ENCODE measurements at places on chromosomes 2 and 18.
A peak's percentile ranks its signal among the peaks of the same experiment; 100 is the strongest.

DNA sequence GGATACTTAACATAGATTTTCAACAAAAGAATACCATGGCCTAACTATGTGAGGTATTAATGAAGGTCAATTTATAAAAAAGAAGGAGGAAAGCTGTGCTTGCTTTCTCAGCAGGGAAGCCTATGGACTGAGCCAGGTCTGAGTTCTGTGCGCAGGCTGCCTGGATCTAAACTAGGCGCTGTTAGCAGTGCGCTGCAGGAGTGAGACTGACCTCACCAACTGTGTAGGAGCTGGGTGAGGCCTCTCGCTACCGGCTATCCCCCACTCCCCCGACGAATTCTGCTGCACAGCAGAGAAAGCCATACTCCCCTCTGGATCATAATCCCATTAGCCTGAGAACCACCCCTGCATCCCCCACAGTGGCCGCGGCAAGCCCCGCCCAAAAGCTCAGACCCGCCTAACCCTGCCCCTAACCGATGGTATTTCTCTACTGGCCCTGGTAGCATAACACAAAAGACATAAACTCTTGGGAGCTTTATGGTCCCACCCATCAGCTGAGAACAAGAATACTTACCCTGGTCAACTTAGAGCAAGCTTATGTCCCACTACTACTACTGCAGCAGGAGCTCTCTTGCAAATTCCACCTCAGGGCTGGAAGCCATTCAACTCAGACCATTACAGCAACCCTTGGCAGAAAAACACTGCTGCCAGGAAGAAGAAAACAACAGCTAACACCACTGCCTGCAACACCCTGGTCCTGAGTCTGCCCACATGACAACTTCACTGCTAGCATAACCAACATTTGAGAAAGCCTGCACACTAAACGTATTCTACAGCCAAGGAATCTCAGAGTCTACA lies 28.0 kb downstream of the SULT1C2 start:
- no peak for DNase-seq

DNA sequence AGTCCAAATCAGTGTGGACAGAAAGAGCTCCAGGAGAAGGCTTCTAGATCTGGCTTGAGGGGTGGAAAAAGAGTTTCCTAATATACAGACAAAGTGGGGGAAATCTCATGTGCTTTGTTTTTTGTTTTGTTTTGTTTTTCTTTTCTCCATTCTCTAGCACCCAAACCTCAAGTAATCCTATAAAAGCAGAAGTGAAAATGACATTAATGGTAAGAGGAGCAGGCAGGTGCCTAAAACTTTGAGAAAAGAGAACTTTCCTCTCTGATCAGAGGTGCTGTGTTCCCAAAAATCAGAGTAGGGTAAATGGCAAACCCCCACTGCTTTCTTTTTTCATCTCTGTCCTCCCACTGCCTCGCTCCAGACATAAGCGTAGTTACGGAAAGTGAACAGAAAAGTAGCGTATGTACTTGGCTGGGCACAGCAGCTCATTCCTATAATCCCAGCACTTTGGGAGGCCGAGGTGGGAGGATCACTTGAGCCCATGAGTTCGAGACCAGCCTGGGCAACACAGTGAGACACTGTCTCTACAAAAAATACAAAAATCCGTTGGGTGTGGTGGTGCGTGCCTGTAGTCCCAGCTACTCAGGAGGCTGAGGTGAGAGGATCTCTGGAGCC lies 77.8 kb downstream of the FAM161A start:
- no peak for DNase-seq

DNA sequence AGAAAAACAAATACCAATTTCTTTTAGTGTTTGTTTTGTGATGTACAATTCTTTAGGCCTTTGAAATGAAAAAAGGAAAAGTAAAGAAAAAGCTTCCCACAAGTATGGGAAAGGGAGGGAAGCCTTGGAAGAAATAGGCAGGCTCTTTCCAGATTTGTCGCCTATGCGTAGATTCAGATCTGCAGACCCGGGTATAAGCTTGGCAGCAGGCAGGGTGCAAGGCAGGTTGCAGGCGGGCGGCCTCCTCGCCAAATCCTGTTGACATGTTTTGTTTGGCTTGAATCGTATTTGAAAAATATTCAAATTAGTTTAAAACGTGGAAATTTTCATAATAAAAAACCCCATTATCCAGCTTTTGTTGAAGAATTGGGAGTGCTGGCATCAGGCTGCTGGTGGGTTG lies 104.3 kb downstream of the ACOXL start:
- DNase-seq = no peak

GRCh38 chr2:83915381-83915780 lies 543.7 kb downstream of the SUCLG1 start:
- no peak for DNase-seq

DNA sequence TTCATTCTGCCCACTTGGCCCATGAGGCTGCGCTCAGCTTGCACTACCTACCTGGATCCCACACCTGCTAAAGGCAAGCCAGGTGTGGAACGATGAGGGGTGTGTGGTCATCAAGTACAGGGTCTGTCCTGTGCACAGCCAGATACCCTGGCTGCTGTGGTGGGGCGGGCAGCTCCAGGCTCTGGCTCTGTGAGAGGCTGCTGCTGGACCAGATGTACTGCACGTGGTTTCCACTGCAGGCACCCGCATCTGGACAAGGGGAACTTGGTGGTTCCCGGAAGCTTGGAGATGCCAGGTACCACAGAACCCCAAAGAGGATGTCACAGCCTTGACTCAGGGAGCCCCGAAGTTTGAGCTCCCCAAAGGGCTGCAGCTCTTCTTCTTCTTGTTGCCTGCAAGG lies 68.1 kb upstream of the ZNF804A start:
- no peak for DNase-seq

DNA sequence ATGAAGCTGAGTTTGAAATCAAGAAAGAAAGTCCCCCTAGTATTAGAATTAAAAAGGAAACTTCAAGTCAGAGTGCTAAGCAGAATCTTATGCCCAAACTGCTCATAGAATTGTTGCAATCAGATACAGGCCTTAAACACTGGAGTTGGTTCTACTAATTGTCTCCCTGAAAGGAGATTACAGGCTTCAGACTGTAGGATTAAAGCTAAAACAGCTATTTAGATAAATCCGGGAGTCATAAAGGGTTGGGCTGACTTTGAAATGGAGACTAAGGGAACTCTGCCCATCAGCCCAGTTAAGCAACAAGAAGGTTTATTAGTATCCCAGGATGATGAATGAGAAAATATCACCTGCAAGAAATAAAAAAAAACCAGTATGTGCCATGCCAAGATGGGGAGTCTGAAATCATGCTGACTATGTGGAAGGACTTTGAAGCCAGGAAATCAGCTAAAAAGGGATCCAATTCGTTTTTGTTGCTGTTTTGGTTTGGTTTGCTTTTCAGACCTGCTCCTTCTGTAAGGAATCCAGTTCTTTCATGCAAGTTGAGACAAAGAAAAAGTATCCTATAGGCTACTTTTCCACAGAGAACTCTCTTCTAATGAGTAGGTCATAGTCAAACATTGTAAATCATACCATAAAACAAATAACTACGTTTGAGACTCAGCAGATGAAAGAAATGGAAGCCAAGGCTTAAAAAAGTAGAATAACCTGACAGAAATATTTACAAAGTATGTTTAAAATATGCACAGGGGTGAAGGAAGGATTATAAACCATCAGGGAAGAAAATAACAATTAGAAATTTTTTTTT lies 37.6 kb upstream of the MSTN start:
- DNase-seq = no peak

DNA sequence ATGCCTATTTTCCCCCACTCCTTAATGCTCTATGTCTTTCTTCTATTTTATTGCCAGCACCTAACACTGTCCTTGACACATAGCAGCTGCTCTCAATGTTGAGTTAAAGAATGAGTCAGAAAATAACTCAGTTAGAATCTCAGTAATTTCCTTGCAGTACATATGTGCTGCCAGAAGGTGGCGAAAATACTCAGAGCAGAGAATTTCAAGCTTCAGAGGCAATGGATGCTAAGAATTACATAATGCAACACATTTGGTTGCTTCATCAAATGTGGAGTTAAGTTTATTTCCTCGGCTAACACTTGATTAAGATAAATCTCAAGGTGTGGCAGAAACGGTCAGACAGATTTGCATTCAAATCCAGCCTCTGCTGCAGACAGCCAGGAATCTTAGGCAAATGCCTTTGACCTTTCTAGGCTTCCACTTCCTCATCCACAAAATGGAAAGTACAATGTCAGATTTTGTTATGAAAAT lies 105.6 kb downstream of the VSNL1 start:
- peak; percentile 81 for DNase-seq
